Naive thymus-derived CD8-positive, alpha-beta T cell (primary cell): ENCODE measurements at places on chromosomes 11 and 22.

DNA sequence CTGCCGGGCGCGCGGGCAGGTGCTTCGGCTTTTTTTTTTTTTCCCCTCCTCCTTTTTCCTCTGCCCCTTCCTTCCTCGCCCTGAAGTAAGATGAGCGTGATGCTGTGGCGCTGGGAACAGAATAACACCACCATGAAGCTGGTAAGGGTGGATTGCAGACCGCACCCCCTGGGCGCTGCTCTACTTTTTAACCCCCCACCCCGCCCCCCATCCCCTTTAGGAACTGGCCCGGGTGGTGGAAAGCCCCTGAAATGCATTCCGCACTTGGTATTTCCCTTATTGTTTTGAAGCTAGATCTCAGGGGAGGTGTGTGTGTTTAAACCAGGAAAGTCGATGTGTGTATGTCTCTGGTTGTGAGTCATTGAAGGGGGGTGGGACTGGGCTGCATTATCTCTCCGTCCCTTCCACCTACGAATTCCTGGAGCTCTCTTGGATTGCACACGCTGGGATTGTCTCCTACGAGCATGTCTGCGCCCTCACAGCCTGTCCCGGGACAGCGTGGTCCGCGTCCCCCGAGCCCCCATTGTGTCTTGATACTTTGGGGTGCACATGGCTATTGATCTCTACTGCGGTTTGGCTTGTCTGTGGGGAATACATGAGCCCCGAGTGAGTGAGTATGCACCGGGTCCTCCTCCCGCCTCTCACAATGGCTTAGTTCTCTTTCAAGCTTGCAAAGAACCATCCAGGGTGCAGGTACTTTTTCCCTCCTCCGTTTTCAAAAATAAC, 64.9 kb downstream of the NAV2 start:
- H3K36me3 ChIP-seq = no peaks in the 10 kb centered on the region
- no peak overlapping the region for H3K4me3 ChIP-seq
- peaks cover 67% of the 10 kb centered on the region for H3K27me3 ChIP-seq
- no peak for DNase-seq

GRCh38 chr11:121572571-121573059, 119.8 kb upstream of the SORL1-AS1 start:
- no peak for DNase-seq
- H3K4me1 ChIP-seq = peaks cover 17% of the 10 kb centered on the region
- H3K4me3 ChIP-seq = no peak overlapping the region
- peaks cover 97% of the 10 kb centered on the region for H3K36me3 ChIP-seq
- H3K27ac ChIP-seq = peak overlapping the region; percentile 58

- H3K27ac ChIP-seq = peak overlapping the region; percentile 94
- H3K36me3 ChIP-seq = no peaks in the 10 kb centered on the region
- peak; percentile 85 for DNase-seq
Measured at GRCh38 chr11:48001438-48002021, 21.2 kb downstream of the PTPRJ start.

DNA sequence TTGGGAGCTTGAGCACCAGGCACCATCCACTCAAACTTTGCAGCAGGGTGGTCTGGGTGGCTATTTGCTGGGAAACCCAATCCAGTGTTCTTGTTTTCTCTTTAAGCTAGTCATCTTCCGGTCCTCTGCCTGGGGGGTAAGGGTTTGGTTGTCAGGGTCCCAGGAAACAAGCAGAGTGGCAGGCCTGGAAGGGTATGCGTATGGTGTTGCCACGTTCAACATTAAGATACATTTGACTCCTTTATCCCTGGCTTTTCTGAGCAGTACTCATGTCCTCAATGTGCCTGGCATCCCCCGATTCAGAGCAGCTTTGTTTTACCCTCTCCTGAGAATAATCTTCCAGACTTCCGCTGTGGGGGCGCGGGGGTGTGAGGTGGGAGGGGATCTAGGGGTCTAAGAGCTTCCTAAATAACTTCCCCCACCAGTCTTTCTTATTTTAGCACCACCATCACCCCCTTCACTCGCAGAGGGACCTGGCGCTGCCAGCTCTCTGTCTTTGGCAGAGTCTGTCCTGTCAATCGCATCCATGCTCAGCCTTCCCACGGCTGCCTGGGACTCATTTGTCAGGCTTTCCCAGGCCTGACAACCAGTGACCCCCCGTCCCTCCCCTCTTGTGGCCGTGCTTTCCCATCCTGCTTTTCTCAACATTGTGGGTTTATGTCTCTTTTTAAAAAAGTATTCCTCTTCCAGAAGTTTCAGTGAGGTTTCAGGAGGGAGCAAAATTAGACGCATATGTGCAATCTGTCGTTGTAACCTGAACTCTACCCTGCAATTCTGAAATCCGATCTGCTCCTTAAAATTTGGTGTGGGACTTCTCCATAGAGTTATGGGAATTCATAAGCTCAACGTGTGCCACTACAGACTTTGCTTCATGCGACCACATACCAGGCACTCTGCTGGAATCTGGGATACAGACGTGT, 27.0 kb upstream of the RBFOX2 start:
- H3K4me1 ChIP-seq = no peaks in the 10 kb centered on the region
- H3K4me3 ChIP-seq = no peak overlapping the region
- H3K27me3 ChIP-seq = peaks cover 21% of the 10 kb centered on the region
- H3K27ac ChIP-seq = peak overlapping the region; percentile 68

DNA sequence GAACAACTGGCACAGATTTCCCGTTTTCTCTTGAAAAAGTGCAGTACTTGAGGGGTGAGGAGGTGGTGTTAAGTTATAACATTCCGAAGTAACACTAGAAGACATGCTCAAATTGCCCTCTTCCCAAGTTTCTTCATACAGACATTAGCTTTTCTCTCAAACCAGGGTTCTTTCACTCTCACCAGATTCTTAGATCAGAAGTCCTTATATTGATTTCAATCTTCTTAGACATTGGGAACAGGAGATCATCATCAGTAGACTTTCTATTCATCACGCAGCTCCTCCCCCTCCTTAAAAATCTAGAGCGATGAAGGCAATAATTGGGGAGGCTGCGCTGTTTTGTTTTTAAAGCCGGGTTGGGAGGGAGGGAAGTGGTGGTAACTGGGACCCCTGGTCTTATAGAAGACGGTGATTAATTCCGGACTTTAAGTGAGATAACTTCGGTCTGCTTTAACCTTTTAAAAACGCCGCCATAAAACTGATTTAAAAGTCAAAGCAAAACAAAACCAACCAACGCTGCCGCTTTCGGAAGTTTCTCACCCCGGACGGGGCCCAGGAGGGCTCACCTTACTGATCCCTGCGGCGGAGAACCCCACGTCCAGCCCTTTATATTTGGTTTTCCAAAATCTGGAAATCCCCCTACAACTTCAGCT, 665 bp downstream of the USP28 start:
- peaks cover 48% of the 10 kb centered on the region for H3K4me1 ChIP-seq
- no peaks in the 10 kb centered on the region for H3K27me3 ChIP-seq
- no peaks in the 10 kb centered on the region for H3K36me3 ChIP-seq
- peak; percentile 4 for DNase-seq
- peak overlapping the region; percentile 87 for H3K4me3 ChIP-seq

DNA sequence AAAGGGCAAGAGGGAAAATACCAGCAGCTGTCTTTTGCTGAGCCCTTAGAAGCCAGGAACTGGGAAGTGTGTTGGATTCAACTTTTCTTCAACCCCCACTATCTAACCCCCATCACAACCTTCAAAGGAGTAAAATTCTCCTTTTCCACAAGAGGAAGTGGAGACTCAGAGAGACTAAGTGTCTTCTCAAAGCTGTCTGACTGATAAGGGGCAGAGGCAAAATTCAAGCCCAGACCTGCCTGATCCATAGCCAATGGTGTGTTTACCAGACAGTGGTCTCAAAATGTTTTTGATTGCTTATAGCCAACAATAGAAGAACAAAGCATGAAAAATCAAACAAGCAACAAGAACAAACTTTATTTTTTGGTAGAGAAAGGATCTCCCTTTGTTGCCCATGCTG, 707.0 kb downstream of the NTM start:
- no peaks in the 10 kb centered on the region for H3K36me3 ChIP-seq
- peaks cover 4% of the 10 kb centered on the region for H3K27me3 ChIP-seq
- no peak for DNase-seq
- no peaks in the 10 kb centered on the region for H3K4me1 ChIP-seq

DNA sequence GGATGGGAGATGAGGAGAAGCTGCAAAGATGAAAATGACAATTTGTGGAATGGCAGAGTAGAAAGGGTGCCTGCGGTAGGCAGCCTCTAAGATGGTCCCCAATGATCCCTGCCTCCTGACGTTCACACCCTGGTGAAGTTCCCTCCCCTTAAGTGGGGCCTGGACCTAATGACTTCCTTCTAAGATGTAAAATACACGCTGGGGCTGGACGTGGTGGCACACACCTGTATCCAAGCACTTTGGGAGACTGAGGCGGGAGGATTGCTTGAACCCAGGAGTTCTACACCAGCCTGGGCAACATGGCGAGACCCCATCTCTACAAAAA, 60.7 kb upstream of the CREB3L1 start:
- no peak for DNase-seq
- H3K4me1 ChIP-seq = no peaks in the 10 kb centered on the region
- no peaks in the 10 kb centered on the region for H3K36me3 ChIP-seq
- H3K27ac ChIP-seq = no peak overlapping the region
- peaks cover 15% of the 10 kb centered on the region for H3K27me3 ChIP-seq
